ENCODE measurements at places on chromosomes 12 and 14.

GRCh38 chr12:98736352-98737321 is 91.5 kb downstream of the APAF1 start:
- no peaks in the 10 kb centered on the region for H3K27me3 ChIP-seq
- H3K27ac ChIP-seq: no peak overlapping the region
- DNase-seq: no peak
- H3K4me3 ChIP-seq: no peak overlapping the region
- H3K4me1 ChIP-seq: no peaks in the 10 kb centered on the region

DNA sequence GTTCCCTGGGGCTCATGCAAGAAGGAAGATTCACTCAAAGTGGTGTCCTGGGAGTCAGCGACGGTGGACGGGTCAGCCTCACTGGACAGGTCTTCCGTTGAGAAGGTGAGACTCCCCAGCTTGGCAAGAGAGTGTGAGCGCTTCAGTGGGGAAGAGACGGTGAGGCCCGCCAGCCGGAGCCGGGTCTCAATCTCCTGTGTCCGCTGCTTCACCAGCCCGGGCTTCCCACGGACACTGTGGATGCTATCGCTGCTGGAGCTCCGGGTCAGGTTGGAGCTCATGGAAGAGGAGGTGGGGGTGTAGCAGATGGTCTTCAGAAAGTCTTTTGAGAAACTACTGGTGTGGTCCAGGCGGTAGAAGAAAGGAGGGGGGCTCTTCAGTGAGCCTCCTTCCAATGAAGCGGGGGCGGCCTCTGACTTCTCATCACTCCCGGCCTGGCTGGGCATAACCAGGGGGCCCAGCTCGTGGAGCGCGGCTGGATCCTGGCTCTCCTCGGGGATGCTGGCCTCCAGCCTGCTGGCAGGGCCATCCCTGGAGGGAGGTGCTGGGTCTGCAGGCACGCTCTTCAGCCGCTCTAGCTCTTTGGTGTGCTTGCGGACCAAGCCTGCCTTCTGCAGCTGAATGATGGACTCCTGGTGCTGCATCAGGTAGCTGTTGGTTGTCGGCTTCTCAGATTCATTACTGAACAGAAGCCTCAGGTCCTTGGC is 56.9 kb upstream of the CORO1C start:
- no peaks in the 10 kb centered on the region for H3K27me3 ChIP-seq
- peaks cover 53% of the 10 kb centered on the region for H3K36me3 ChIP-seq
- H3K4me1 ChIP-seq: peaks cover 66% of the 10 kb centered on the region

- H3K4me1 ChIP-seq: no peaks in the 10 kb centered on the region
- DNase-seq: no peak
- H3K4me3 ChIP-seq: peak within 1 kb of the TSS; percentile 44
- H3K36me3 ChIP-seq: no peaks in the 10 kb centered on the region
- peak within 1 kb of the TSS; percentile 78 for H3K27ac ChIP-seq
Measured at GRCh38 chr14:61281186-61281947, at the start of gene TMEM30B. Gene TMEM30B, minus strand, starts transcription at chr14:61281338. Its CDS starts 191 bp downstream, at chr14:61281147.

DNA sequence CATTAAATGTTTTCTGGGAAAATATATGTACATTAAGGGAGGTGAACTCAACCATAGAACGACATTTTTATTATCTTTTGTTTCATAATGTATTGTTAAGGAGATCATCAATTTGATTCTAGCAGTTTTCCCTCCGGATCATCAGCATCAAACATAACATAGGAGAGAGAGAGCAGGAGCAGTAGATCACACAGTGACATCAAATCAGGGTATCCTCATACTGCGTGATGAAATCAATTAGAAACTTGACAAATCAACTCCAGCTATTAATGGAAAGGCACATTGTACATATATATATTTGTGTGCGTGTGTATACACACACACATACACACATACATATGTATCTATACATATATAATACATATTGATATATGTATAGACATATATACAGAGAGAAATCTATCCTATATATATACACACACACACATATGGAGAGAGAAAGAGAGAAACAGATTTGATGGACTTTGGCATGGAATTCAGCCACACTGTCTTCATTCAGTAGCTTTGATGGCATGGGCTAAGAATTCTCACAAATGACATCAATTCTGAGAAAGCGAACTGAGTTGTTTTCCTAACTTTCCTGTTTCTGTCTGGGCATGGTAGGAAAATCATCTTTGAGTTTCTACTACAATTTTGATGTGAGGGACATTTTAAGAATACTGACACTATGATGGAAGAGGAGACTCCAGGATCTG is 1302.8 kb upstream of the SEL1L start:
- H3K4me1 ChIP-seq: no peaks in the 10 kb centered on the region
- H3K36me3 ChIP-seq: no peaks in the 10 kb centered on the region
- no peak for DNase-seq
- H3K4me3 ChIP-seq: no peak overlapping the region
- H3K27ac ChIP-seq: no peak overlapping the region
- H3K27me3 ChIP-seq: no peaks in the 10 kb centered on the region

DNA sequence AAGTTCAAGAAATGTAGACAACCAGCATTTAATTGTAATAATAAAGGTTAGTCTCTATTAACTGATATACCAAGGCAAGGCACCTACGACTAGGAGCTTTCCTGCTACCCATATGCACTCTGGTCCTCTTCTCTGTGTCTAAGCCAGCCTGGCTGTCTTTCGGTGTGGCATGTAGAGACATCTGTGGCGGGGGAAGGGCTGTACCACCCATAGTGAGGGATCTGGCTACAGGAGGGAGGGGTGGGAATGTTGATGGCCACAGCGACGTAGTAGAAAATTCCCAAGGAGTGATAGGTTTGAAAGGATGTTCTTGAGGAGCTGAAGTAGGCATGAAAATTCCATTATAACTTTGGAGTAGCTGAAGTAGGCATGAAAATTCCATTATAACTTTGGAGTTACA is 344.2 kb downstream of the ATP23 start:
- DNase-seq: no peak
- no peak overlapping the region for H3K4me3 ChIP-seq
- no peaks in the 10 kb centered on the region for H3K36me3 ChIP-seq
- no peaks in the 10 kb centered on the region for H3K4me1 ChIP-seq

DNA sequence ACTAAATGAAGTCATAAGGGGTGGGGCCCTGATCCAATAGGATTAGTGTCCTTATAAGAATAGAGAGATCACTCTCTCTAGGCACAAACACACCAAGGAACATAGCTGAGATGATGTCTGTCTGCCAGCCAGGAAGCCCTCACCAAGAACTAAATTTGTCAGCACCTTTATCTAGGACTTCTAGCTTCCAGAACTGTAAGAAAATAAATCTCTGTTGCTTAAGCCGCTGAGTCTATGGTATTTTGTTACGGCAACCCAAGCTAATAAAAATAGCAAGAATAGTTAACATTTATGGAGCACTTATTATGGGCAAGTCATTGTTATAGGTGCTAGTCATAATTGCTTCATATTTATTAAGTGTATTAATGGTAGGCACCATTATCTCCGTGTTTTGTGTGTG is 249.6 kb downstream of the MSRB3 start:
- DNase-seq: no peak
- no peaks in the 10 kb centered on the region for H3K27me3 ChIP-seq
- no peaks in the 10 kb centered on the region for H3K4me1 ChIP-seq
- H3K27ac ChIP-seq: no peak overlapping the region

DNA sequence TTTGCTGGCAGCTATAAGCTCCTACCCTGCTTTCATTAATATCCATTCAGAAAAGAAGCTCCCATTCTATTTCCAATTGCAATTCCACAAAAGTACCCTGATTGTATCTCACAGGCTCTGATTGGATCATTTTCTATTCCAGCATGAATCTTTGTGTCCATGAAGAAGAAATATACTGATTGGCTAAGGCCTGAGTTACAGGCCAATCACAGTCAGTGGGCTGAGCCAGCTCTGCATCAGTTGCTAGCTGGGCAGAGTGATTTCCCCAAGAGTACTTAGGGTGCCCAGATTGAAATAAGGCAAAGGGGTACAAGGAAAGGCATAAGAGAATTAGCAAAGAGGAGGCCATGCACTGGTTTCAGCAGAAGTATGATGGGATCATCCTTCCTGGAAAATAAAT is 14.4 kb downstream of the ART4 start:
- no peaks in the 10 kb centered on the region for H3K36me3 ChIP-seq
- H3K4me1 ChIP-seq: peaks cover 10% of the 10 kb centered on the region
- no peak for DNase-seq
- H3K27me3 ChIP-seq: no peaks in the 10 kb centered on the region

GRCh38 chr12:14833952-14834351 is 9.4 kb downstream of the ART4 start:
- H3K36me3 ChIP-seq: no peaks in the 10 kb centered on the region
- peaks cover 32% of the 10 kb centered on the region for H3K4me1 ChIP-seq
- no peak overlapping the region for H3K4me3 ChIP-seq
- peak overlapping the region; percentile 1 for H3K27ac ChIP-seq
- no peaks in the 10 kb centered on the region for H3K27me3 ChIP-seq

- H3K27me3 ChIP-seq: no peaks in the 10 kb centered on the region
- H3K36me3 ChIP-seq: peaks cover 5% of the 10 kb centered on the region
- no peak overlapping the region for H3K4me3 ChIP-seq
- DNase-seq: no peak
Measured at GRCh38 chr14:101854366-101854765, 92.9 kb downstream of the PPP2R5C start.

DNA sequence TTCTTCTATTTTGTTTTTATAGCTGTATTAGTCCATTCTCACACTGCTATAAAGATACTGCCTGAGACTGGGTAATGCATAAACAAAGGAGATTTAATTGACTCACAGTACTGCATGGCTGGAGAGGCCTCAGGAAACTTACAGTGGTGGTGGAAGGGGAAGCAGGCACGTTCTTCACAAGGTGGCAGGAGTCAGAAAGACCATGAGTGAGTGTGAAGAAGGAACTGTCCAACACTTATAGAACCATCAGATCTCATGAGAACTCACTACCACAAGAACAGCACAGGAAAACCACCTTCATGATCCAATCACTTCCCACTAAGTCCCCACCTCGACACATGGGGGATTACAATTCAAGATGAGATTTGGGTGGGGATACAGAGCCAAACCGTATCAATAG is 42.3 kb downstream of the ARMH4 start:
- H3K4me3 ChIP-seq: no peak overlapping the region
- no peak for DNase-seq
- no peak overlapping the region for H3K27ac ChIP-seq
- H3K4me1 ChIP-seq: peaks cover 4% of the 10 kb centered on the region

- H3K27ac ChIP-seq: no peak overlapping the region
- H3K4me3 ChIP-seq: no peak overlapping the region
- H3K4me1 ChIP-seq: no peaks in the 10 kb centered on the region
- H3K27me3 ChIP-seq: no peaks in the 10 kb centered on the region
- no peaks in the 10 kb centered on the region for H3K36me3 ChIP-seq
Measured at GRCh38 chr12:94186278-94187241, 38.2 kb downstream of the PLXNC1 start.

DNA sequence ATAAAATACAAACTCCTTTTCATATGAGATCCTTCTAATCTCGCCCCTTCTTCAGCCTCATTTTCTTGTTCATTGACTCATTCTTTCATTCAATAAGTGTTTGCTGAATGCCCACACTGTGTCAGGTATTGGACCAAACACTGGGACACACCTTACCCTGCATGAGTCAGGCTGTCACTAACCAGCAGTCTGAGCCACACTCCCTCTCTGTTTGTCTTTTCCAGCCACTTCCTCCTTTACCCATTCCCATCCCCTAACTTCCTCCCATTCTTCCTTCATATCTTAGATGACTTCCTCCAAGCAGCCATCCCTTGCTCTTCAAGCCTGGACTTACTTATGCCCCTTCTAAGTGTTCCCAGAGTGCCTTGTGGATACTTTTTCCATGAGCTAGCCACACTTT is 27.0 kb upstream of the HIF1A start:
- no peaks in the 10 kb centered on the region for H3K36me3 ChIP-seq
- no peak overlapping the region for H3K27ac ChIP-seq
- H3K27me3 ChIP-seq: no peaks in the 10 kb centered on the region
- no peak for DNase-seq
- H3K4me3 ChIP-seq: no peak overlapping the region
- no peaks in the 10 kb centered on the region for H3K4me1 ChIP-seq

DNA sequence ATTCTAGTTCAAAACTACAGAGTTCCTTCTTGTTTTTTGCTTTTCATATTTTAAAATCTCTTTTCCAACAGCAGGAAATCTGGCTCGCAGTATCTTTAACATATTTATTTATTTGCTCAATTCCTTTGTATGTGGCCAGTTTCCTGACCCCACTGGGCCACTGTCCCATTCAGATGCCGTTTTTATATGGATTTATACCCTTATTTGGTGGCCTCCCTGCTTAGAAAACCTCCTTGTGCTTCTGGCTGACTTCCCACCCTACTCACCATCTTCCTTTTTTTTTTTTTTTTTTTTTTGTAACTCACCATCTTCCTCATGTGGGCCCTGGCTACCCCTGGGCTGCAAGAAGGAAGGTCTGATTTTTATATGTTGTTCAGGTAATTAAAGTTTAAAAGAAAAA is 53.9 kb downstream of the TTLL5 start:
- DNase-seq: no peak
- H3K27me3 ChIP-seq: no peaks in the 10 kb centered on the region
- H3K4me1 ChIP-seq: peaks cover 14% of the 10 kb centered on the region
- H3K36me3 ChIP-seq: no peaks in the 10 kb centered on the region
- no peak overlapping the region for H3K4me3 ChIP-seq

DNA sequence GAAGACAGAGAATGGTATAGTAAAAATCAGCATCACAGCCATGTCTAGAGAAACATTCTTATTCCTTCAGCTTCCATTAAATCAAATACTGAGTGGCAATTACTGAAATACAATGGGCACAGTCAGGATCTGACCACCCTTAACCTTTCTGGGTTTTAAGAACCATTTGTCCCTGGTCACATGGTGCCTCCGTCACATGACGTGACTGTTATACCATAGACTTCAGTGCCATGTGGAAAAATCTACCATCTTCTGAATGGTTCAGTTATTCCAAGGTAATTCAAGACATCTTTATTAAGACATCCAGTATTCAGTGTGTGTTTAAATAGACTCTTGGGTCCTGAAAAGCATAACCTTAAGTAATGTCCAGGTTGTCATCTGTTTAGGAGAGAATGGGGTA is 553.1 kb upstream of the FLRT2 start:
- H3K36me3 ChIP-seq: no peaks in the 10 kb centered on the region
- DNase-seq: no peak
- no peaks in the 10 kb centered on the region for H3K4me1 ChIP-seq
- no peak overlapping the region for H3K4me3 ChIP-seq

DNA sequence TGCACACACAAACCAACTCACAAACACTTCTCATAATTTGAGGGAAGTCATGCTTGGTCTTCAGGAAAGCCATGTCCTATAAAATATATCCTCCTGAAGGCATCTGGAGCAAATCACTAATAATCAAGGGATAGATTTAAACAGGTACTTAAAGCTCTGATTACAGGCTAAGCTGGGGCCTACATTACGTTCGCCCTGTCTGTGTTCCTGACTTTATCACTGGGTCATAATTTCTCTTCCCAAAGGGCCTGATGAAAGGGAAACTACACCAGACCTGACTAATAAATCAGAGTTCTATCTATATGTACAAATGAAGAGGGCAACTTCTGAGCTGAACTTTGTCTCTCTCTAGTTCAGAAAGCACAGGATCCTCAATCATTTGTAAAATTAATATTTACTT is 43.9 kb upstream of the RASSF8 start:
- H3K4me3 ChIP-seq: no peak overlapping the region
- H3K4me1 ChIP-seq: no peaks in the 10 kb centered on the region
- no peak overlapping the region for H3K27ac ChIP-seq
- DNase-seq: no peak
- no peaks in the 10 kb centered on the region for H3K27me3 ChIP-seq
- H3K36me3 ChIP-seq: no peaks in the 10 kb centered on the region

Measured in right atrium auricular region (tissue), 2 donors.